HT-29 (cell line): ENCODE measurements at places on chromosomes 12 and 14. TPM values are rescaled to one million over a fixed set of nuclear protein-coding genes. Genes with fewer than 3 reads are reported as not detected.
A peak's percentile ranks its signal among the peaks of the same experiment; 100 is the strongest.

DNA sequence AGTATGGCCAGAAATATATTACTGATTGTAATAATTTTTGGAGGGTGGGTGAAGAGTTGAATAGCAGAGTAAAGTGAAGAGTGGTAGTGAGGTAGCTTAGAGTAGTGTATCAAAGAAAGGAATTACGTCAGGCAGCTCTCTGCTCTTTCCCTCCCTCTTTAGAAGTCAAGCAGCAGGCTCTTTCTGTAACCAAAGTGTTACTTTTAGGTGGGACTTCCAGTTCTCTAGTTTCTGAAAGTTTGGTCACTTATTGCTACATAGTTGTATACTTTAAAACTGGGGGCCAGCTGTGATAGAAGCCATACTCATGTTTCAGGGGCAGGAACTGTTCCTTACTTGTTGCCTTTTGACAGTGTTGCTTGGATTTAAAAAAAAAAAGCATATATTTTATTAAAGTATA, 30.6 kb downstream of the ATF7IP start:
- no peak for DNase-seq

DNA sequence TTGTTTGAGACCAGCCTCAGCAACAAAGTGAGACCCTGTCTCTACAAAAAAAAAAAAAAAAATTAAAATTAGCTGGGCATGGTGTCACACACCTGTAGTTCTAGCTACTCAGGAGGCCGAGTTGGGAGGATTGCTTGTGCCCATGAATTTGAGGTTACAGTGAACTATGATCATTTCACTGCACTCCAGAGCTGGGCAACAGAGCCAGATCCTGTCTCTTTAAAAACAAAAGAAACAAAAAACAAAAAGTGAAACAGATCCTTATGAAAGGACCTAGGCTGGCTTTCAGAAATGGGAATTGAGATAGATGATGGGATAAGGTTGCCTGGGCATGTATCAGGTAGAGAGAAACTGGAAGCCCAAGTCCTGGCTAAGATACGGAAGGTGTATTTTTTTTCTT, 13.9 kb downstream of the ACTR6 start:
- no peak for DNase-seq

- DNase-seq = no peak
These were observed 467.8 kb downstream of the MDGA2 start for GRCh38 chr14:47207617-47208016.

- DNase-seq = no peak
These were observed 53.4 kb downstream of the HSD17B6 start for GRCh38 chr12:56816491-56816890.

GRCh38 chr12:93061473-93062419, 132.7 kb upstream of the EEA1 start:
- no peak for DNase-seq

- no peak for DNase-seq
These were observed 67.1 kb downstream of the NUAK1 start for GRCh38 chr12:106071686-106072085.

DNA sequence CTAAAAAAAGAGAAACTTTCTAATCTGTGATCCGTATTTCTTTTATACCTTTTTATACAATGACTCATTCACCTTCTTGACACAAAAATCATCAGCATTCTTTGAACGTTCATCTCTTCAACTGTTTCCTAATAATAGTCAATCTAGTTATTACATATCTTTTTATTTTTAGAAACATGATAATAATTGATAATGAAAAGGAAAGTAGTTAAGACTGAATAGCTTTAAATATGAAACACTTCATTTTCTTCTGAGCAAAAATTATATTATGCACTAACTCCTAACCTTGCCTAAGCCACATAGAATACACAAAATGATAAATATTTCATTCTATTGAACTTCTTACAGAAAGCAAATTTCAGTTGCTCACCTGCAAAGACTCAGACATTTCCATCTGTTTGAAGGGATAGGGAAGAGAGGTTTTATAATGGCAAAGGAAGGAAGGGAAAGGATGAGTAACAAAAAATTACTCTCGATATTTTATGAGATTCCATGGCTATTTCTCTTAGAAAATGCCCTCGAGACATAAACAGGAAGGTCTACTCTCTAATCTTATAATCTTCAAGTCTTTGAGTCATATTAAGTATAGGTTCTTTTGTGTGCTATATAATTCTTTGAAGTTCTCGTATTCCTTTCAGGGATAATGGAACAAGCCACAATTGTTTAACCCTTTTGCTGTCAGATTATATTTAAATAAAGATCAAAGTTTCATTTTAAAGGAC, 7.5 kb upstream of the KLHL42 start:
- DNase-seq = no peak

DNA sequence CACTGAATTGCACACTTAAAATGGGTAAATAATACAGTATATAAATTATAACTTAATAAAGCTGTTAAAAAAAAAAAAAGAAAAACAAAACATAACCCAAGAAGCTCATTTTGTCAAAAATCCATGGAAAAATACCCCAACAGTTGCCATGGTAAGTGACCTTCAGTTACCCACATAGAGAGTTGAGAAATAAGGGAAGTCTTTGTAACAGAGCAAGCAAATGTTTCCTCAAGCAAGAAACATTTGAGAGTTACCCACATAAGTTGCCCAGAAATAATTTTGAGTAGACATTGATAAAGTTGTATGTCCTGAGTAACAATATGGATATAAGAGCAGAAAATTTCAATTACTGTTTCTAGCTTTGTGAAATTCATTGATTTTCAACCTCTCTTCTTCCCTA, 227.4 kb downstream of the CCDC59 start:
- no peak for DNase-seq

The KLRK1 gene
- 0.05 TPM in 1 of 2 replicates, not detected in the other for total RNA-seq

DNA sequence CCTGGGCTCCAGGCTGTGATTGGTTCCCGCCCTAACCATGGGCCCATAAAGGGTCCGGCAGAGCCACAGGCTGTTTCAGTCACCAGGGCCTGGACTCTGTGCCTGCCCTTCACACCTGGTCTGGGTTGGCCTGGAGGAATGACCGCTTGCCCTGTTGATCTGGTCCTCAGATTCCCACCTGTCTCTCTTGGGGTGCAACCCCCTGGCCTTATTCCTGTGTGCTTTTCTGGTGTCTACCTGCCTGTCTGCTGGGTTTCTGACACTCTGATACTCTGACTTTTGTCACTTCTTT, 2.9 kb upstream of the KRT83 start:
- DNase-seq = no peak

DNA sequence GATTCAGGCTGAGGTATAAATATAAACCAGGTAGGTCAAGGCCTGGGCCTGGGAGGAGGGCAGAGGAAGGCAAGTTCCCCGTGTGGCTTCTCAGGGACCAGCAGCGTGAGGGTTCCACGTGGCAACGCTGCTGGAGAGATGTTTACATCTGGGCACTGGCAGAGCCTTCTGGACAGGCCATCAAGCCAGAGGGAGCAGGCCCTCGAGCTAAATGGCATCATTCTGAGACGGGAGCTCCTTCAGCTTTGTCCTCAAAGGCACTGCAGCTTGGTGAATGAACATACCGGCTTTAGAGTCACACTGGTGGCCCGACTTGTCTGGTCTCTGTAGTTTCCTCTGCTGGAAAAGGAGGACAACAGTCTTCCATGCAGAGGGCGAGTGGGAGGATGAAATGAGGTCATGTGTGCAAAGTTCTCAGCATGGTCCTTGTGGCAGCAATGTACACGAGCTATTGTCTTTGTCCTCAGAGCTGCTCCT, 231.3 kb downstream of the ZFP36L1 start:
- no peak for DNase-seq

DNA sequence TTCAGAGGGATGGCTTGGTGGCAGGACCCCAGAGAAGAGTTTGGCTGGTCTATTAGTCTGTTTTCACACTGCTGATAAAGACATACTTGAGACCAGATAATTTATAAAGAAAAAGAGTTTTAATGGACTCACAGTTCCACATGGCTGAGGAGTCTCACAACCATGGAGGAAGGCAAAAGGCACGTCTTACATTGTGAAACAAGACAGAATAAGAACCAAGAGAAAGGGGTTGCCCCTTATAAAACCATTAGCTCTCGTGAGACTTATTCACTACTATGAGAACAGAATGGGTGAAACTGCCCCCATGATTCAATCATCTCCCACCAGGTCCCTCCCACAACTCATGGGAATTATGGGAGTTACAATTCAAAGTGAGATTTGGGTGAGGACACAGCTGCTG, 78.5 kb upstream of the SSTR1 start:
- DNase-seq = no peak

The FAM90A1 gene
- total RNA-seq = not detected in 2 replicates

GRCh38 chr14:23380976-23381375, 4.1 kb downstream of the CMTM5 start:
- no peak for DNase-seq

The CHGA gene
- not detected in 2 replicates for total RNA-seq

The PPM1H gene
- 12.4 and 18.9 TPM in 2 replicates for total RNA-seq

DNA sequence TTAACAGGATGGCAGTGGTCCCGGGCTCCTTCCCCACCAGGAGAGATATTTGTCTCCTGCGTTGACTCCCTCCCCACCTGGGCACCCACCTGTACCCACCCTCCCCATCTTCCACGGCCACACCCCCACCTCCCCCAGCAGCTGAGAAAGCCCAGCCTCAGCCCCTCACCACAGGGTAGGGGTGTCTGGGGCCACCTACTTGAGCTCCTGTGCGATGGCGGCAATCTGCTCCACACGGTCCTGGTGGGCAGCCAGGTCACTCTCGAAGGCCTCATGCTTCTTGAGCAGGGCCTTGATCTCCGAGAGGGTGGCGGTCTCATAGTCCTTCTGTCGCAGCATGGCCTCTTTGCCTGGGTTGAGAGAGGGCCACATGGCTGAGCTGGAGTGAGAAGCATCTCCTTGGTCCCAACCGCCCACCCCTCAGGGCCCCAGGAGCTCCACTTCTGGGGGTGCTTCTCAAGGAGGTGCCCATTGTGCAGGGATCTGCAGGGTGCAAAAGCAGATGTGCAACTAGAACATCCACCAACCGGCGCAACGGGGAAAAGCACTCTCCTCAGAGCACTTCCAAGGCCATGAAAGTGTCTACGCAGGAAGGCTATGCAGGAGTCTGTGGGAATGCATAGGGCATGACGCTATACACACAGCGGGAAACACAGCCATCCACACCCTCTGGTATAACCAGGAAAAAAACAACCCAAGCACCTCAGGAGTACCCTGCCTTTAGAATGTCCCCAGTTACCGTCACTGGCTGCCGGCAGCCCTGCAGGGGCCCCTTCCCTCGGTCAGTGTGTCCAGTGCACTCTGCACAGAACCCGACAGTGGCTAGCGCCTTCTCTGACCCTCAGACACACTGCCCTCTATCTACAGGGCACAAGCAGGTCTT, 92.6 kb upstream of the ZFP36L1 start:
- no peak for DNase-seq

GRCh38 chr12:93563807-93564538, 8.5 kb upstream of the SOCS2 start:
- peak; percentile 25 for DNase-seq

- no peak for DNase-seq
These were observed 68.9 kb downstream of the DDX51 start for GRCh38 chr12:132075026-132075713.

GRCh38 chr12:118590406-118591150, 214.2 kb downstream of the SUDS3 start:
- no peak for DNase-seq

GRCh38 chr14:66403183-66403582, 83.0 kb upstream of the CCDC196 start:
- DNase-seq = peak; percentile 36

- DNase-seq = no peak
These were observed 2.3 kb downstream of the KDM2B start for GRCh38 chr12:121578230-121579189.

DNA sequence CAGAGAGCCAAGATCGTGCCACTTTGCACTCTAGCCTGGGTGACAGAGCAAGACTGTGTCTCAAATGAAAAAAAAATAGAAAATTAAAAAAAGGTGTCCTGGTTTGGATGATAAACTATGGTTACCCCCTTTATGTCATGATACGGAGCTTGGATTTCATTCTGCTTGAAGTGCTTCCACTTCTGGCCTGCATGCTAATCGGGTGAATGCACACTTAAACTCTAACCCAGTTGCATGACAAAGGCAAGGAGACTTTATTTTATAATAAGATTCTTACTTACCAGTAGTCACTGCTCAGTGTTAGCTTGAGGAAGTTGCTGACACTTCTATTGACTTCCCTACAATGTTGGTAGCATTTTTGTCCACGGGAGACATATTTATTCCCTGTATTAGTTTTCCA, 24.3 kb downstream of the CFAP54 start:
- DNase-seq = no peak

- peak; percentile 78 for DNase-seq
These were observed 27.7 kb upstream of the HIGD1C start for GRCh38 chr12:50924439-50925341.

The CD69 gene
- total RNA-seq = not detected in 2 replicates

The APOLD1 gene
- 2.1 and 2.4 TPM in 2 replicates for total RNA-seq

DNA sequence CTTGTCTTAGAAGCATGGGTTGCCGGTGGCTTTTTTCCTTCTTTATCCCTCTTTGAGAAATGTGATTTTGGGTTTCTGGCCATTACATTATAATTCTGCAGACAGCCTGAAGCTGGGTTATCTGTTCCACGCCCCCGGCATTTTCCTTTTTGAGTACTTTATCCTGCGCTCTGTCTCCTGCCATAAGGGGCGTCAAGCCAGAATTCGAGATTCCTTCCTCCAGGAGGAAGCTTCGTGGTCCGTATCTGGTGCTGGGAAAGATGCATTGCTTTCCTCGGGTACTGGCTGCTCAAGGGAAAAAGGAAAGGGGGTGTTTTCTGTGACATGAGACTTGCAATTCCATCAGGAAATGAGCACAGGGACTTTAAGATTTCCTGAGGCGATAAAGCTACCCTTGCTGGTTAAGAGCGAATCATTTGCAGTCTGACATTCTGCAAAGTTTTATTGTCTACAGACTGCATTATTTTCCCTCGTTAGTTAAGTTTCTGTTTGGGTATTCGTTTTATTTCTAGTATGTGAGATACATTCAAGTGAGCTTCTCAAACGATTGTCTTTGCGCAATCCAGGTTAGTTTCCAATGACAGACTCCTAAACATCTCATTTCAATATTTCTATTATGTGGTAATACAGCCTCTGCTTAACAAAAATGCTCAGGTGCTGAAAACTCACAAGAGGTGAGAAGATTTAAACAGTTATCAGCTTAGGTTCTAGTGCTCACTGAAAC, 694 bp downstream of the AKAP5 start:
- DNase-seq = peak; percentile 19

The ERP29 gene
- total RNA-seq = 74.4 and 80.1 TPM in 2 replicates
